ENCODE measurements at places on chromosomes 5 and 9. TPM values are rescaled to one million over a fixed set of nuclear protein-coding genes. Genes with fewer than 3 reads are reported as not detected.

DNA sequence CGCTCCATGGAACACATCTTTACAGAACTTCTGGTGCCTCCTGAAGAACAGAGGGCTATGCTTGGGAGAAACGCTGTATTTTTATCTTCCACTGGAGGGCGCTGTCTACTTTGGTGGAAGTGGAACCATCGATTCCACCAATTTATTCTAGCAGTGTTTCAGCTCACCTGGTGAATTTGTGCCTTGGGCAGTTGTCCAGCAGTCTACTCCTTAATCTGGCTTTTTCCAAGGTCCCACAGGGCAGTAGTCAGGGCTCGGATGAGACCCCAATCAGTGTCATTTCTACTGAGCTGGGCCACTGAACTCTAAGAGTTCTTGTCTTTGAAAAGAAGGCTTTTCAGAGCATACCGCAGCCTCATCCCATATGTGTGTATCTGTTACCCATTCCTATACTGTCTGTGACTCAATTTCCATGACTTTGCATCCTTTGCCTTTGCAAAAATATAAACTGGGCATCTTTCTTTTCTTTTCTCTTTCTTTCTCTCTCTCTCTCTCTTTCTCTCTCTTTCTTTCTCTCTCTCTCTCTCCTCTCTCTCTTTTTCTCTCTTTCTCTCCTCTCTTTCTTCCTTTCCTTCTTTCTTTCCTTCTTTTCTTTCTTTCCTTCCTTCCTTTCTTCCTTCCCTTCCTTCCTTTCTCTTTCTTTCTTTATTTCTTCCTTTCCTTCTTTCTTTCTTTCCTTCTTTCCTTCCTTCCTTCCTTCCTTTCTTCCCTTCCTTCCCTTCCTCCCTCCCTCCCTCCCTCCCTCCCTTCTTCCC is 138.4 kb upstream of the ZNF618 start:
- ATAC-seq = no peak

Gene BTNL3
- total RNA-seq = not detected

Gene CTNND2
- total RNA-seq = 0.39 TPM

GRCh38 chr5:170105642-170106611 is at the start of gene FOXI1:
Gene FOXI1, plus strand, starts transcription at chr5:170105897. Its CDS starts 61 bp downstream, at chr5:170105958.
- no peak for ATAC-seq

- ATAC-seq = no peak
These were observed 4.7 kb upstream of the GCNT1 start for GRCh38 chr9:76454311-76454710.

GRCh38 chr5:2697041-2697440 is 54.4 kb downstream of the IRX2 start:
- ATAC-seq = no peak

Gene FOCAD
- 33.8 TPM for total RNA-seq

GRCh38 chr9:270657-271237 is 56.1 kb downstream of the DOCK8 start:
- no peak for ATAC-seq

Gene CDH9
- total RNA-seq = not detected

DNA sequence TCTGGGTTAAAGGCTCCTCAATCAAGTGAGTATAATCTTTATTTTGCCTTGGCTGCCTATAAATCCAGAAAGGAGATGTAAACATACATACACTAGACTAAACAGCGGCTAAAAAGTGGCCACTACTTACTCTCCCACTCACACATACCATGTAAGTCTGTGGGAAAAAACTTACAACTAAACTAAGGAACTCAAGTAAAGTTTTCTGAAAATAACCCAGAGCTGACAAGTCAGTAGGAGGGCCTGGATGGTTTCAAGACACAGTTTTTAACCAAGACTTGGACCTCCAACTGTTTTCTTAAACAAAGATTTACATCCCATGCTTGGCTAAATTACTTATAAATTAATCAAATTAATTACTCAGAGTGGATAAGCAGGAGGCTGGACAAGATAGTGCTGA is 64.5 kb downstream of the CEP120 start:
- no peak for ATAC-seq

DNA sequence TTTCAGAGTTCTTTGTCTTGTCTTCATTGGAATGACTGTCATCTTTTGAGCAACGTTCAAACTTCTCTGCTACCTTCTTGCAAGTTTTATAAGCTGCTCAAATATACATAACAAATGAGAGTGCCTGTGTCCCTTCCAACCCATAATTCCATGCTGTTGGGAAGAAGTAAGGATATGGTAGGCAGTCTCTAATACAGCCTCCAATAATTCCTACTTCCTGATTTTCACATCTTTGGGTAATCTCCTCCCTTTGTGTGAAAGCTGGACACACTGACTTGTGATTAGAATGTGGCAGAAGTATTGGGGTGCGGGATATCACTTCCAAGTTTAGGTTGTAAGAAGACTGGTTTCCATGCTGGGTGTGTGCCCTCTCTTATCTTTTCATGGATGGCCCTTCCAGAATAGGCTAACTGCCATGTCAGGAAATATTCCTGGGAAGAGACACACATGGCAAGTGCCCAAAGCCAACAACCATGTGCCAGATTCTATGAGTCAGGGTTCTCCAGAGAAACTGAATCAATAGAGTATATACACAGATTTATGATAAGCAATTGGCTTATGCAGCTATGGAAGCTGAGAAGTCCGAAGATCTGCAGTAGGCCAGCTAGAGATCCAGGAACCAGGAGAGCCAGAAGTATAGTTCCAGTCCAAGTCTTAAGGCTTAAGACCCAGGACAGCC is 531.3 kb downstream of the NTRK2 start:
- ATAC-seq = no peak

Gene RANBP17
- total RNA-seq = not detected

DNA sequence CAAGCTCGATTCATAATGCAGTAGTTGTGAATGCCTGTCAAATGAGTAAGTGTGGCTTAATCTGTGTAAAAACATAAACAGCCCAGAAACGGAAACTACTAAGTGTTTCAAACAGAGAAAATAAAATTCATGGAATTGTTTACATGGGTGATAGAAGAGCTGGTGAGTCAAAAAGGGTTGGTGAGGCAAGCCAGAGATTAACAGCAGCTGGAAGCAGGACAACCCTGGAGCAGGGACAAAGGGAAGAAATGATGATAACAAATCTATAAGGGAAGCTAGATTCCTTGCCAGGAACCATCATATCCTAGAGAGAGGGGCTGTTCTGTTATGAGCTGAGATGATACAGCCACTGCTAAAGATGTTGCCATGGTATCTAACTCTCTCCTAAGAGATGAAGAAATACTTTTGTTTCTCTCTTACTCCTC is 18.0 kb upstream of the PRR16 start:
- ATAC-seq = no peak

GRCh38 chr5:159802661-159803060 is 113.6 kb upstream of the ADRA1B start:
- ATAC-seq = no peak

GRCh38 chr5:135714126-135714894 is 120.2 kb upstream of the SLC25A48 start:
- no peak for ATAC-seq

- ATAC-seq = no peak
These were observed 116.1 kb downstream of the GIN1 start for GRCh38 chr5:103003872-103004271.

- ATAC-seq = no peak
These were observed 111.1 kb upstream of the FBN2 start for GRCh38 chr5:128649192-128649591.
